CD4-positive, alpha-beta T cell treated with Interleukin-17A for 1 hour (primary cell): ENCODE measurements at places on chromosomes 5 and 9.

DNA sequence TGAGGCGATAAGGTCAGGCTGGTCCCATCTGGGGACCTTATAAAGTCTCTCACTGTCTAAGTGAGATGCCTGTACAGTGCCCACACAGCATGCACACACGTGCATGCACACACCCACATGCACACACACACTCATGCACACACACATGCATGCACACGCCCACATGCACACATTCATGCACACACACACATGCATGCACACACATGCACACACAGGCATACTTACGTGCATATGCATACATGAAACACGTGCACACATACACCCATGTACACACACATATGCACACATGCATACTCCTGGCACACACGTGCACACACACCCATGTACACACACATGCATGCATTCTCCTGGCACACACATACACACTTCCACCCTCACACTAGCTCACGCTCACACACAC is 12.2 kb downstream of the COL23A1 start:
- no peak for DNase-seq

DNA sequence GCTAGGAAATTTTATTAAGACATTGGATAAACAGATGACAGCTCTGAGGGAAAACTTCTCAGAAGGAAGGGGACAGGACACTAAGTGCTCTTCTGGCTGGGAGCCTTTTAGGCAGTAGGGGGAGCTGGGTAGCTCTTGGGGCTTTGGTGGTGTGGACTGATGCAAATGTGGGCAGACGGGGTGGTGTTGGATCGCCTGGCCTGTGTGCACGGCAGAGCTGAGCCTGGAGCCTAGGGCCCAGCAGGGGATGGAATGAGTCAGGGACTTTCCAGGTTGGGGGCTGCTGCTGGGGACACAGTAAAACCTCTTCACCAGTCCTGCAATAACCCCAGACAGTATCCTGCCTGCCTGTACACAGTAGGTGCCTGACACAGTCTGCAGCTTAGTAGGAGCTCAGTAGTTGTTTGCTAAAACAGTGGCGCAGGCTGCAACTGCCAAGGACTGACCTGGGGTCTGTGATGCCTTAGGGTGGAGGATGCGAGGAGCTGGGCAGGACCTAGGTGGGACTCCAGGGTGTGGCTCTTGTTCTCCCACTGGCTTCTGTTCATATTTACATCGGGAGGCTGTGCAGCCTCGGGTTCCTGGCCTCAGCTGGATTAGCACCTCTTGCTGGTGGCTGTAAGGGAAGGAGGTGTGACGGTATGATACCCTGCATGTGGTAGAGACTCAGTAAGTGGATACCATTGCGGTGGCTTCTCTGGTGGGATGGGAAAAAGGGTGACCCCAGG is 83.8 kb downstream of the DAB2IP start:
- DNase-seq = no peak

- DNase-seq = peak; percentile 37
These were observed 190.1 kb downstream of the CWC27 start for GRCh38 chr5:64958757-64959391.

DNA sequence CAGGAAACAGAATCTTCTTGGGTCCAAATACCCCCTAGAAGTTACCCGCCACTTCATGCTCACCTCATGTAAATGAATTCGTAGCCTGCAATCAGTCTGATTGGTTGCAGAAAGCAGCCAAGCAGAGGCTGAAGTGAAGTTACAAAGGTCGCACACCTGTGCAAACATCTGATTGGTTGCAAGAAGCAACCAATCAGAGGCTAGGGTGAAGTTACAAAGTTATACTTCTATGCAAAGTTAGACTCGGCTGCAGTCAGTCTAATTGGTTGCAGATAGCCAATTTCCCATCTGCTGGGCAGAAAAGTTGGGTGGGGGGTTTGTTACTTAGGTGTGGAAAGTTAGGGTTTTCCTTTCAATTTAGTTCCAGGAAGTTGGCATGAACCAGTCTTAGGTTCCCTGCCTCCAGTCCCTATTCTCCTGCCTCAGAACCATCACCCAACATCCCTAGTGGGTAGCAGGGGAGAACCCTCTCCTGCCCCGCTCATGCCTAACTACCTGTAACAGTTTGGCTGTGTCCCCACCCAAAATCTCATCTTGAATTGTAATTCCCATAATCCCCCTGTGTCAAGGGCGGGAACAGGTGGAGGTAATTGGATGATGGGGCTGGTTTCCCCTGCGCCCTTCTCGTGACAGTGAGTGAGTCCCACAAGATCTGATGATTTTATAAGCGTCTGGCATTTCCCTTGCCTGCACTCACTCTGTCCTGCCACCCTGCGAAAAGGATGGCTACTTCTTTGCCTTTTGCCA is 1.2 kb upstream of the RUSC2 start:
- no peak for DNase-seq

- DNase-seq = peak; percentile 18
These were observed 55.8 kb downstream of the NUP214 start for GRCh38 chr9:131181091-131181681.

- no peak for DNase-seq
These were observed 8.5 kb downstream of the KLF9 start for GRCh38 chr9:70405808-70406433.

DNA sequence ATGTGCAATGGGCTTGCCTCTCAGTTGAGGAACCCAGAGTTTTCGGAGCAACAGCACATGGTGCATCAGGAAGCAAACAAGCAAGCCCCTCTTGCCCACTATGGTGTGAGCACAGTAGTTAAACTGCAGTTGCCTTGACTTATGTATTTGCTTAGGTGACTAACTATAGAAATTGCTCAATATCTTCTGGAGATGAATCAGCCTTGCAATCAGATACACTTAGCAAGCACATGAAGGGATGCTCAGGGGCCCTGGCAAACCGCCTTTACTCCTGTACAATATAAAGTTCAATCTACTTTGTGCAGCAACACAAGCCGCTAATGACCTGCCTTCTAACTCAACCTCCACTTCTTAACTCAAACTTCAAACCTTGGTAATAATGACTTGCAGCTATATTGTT is 581.7 kb upstream of the RIOK2 start:
- no peak for DNase-seq

DNA sequence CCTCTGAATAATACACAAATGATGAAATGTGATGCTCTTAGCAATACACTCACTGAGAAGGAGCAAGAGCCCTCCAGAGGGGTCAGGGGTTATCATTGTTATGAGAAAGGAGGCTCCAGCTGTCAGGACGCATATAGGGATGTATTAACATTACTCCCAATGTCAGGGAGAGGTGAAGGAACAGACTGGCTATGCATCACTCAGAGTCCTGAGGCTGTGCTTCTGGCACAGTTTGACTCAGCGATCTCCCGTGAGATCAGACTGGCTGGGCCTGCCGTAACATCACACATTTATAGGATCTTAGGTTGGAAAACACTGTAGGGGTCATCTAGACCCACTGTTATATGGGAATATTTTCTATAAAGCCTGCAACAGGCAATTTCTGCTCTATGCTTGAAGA is 226.5 kb upstream of the GLRA1 start:
- DNase-seq = no peak

GRCh38 chr9:68775003-68775730 is 70.1 kb downstream of the PIP5K1B start:
- DNase-seq = no peak

- no peak for DNase-seq
These were observed 61.0 kb upstream of the CAST start for GRCh38 chr5:96601200-96601599.

GRCh38 chr5:138979684-138980280 is 104.6 kb upstream of the LRRTM2 start:
- peak; percentile 32 for DNase-seq

DNA sequence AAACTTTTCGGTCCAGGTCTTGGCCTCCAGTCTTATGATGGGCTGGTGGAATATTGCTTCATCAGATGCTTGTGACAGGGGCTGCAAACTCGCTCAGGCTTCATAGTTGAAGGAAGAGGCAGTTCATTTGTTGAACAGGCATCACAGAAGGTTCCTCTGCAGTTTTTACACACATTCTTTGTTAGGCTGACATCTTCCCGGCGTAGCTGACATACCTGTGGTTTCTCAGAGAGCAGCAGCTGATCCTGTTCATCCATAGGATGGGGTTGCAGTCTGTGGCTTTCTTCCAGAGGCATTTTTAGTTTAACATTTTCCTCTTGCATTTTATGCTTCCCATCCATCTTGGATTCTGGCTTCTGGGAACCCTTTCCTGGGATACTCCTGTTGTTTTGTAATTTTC is 1255.2 kb downstream of the EFNA5 start:
- DNase-seq = no peak

- no peak for DNase-seq
These were observed 1021.7 kb downstream of the EFNA5 start for GRCh38 chr5:106649031-106649430.

DNA sequence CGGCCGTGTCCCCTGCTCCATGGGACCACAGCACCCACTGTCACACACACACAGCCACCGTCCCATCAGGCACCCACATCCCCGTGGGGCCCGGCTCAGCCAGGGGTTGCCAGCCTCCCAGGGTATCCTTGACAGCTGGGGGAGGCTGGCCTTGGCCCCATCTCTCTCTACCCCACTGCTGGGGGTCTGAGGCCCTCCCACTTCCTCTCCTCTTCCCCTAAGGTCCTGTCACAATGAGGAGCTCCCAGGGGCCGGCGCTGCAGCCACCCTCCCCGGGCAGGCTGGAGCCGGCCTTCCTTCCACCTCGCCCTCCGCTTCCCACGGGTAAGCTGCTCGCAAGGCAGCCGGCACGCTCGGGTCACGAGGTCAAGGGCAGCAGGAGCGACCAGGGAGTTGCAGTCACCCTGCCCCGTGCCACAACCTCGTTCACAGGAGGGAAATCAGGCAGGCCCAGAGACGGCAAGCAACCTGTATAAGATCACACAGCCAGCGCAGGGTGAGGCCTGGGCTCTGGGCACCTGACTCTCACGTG is 38.6 kb upstream of the NOTCH1 start:
- DNase-seq = no peak

DNA sequence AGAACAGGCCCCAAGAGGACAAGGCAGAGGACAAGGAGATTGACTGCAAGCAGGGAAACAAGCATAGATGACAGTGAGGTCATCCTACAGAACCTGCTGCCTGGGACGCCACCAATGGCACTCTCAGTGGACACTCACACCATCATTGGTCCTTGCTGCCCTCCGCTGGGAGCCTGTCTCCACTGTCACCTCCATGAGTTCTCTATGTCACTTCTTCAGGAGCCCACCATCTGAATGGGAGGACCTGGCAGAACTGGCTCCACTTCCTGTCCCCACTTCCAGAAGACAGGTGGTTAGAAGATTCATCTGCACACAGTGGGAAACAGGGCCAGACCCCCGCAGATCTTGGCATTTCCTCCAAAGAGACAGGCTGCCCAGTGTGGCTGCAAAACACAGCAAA is 188.9 kb downstream of the HSD17B3 start:
- DNase-seq = no peak

GRCh38 chr5:64637144-64637543 is 53.2 kb upstream of the SHISAL2B start:
- no peak for DNase-seq

GRCh38 chr5:43303242-43303641 is 10.0 kb downstream of the HMGCS1 start:
- DNase-seq = no peak

DNA sequence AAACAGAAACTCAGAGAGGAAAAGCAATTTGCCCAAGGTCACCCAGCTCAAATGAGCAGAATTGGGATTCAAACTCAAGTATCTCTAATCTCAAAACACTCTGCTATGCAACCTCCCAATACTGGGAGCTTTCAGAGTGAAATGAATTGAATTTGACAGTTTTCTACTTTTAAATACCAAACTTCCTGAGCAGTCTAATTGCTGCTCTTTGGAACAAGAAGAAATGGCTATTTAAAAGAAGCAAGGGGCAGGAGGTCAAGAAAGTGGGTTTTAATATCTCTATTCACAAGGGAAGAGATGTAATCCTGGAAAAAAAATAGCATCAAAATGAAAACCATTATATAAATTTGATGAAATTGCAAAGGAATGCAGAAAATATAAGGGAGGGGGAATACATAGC is 142.6 kb downstream of the INSYN2B start:
- DNase-seq = no peak

- no peak for DNase-seq
These were observed 24.7 kb upstream of the CTNND2 start for GRCh38 chr5:11928909-11929308.

DNA sequence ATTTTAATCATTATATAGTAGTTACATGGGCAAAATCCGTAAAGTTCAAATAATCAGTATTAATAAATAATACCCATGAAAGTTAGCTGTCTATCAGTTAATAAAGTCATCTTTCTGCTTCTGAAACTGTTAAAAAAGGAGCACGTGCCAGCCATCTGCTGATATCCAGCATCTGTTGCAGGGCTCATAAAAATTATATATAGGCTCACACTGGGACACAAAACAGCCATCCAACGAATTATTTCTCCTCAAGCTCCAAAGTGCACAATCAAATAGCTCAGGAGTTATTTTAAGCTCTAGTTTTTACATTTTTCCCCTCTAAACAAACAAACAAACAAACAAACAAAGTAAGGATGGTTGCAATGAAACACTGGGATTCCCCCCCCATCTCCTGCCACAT is 48.3 kb downstream of the MRPS27 start:
- DNase-seq = no peak

GRCh38 chr9:38727497-38728001 is 7.6 kb upstream of the FAM240B start:
- DNase-seq = no peak

GRCh38 chr9:115002371-115003120 is 72.2 kb upstream of the TNFSF8 start:
- DNase-seq = no peak

GRCh38 chr9:130193103-130193502 is 20.9 kb downstream of the NCS1 start:
- no peak for DNase-seq

- no peak for DNase-seq
These were observed 18.5 kb upstream of the SNX2 start for GRCh38 chr5:122756264-122756911.

DNA sequence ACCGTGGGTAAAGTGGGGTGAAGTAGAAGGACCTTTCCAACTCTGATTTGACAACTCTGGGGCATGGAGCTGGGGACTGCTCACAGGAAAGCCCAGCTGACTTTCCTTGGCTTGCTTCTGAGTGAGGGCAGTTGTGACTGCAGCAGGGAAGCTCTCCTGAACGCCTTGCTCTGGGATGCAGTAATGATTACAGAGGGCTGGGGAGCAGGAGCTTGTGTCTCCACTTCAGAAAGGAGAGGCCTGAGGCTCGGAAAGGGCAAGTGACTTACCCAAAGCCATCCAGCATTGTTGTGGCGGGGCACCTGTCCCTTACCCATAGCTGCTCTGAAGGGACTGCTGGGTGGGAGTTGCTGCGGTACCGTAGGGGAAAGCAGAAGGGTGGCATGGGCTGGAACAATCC is 41.2 kb downstream of the GSN start:
- DNase-seq = no peak
